COR-L47 (cell line): ENCODE measurements at places on chromosomes 4 and X.

DNA sequence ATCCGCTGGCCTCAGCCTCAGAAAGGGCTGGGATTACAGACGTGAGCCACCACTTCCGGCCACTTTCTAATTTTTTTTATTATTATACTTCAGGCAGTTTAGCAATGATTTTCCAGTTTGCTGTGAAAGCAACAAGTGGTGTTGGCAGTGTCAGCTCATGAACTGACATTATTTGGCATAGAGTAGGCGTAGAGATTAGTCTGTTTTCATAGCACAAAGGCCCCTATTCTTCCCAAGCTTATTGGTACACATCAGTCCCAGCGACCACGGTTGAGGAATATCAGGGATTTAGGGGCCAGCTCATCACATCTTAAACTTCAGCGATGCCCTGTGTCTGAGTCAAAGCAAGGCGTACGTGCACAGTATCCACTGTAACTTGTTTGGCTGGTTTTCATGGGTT, 53.0 kb upstream of the RASSF6 start:
- no peak for DNase-seq

- no peak for DNase-seq
These were observed 497.3 kb upstream of the PITX2 start for GRCh38 chr4:111120191-111120590.

DNA sequence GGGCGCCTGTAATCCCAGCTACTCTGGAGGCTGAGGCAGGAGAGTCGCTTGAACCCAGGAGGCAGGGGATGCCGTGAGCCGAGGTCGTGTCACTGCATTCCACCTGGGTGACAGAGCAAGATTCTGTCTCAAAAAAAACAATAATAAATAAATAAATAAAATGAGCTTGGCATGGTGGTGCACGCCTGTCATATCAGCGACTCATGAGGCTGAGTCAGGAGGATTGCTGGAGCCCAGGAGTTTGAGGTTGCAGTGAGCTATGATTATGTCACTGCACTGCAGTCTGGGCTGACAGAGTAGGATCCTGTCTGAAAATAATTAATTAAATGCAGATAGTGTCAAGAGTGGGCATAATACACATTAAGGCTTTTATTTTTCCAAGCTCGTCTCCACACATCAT, 77.5 kb downstream of the DHRSX start:
- DNase-seq, result no peak

DNA sequence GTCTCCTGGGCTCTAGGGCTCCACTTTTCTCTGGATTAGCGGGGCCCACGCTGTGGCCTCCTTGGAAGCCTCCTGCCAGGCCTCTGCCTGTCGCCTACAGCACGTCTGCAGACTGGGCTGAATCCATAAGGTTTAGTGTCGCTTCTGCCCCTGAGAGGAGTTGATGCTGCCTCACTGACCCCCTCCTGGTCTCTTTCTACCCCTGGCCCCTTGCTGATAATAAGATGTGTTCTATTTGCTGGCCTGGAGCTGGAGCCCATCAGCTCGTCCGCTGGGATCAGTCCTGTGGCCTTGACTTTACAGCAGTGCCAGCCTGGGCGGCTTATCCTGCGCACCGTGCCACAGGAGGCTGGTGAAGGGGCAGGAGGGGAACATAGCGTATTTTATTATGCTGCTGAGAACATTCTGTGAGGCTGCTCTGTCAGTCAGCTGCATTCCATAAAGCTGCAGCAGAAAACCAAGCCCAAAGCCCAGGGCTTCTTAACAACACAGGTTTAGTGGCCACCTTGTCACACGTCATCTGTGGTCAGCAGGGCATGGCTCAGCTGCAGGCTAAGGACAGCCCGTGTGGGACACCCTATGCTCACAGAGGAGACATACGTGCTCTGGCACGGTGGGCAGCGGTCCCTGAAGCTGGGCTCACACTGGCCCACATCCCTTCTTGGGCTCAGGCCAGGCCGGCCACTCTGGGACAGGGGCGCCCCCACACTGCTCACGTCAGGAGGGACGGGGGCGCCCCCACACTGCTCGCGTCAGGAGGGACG, 29.3 kb upstream of the HGFAC start:
- DNase-seq, result no peak

- DNase-seq, result no peak
These were observed 29.8 kb upstream of the STOX2 start for GRCh38 chr4:183875251-183875825.

GRCh38 chrX:39772057-39772832, 325.5 kb downstream of the BCOR start:
- DNase-seq, result no peak

DNA sequence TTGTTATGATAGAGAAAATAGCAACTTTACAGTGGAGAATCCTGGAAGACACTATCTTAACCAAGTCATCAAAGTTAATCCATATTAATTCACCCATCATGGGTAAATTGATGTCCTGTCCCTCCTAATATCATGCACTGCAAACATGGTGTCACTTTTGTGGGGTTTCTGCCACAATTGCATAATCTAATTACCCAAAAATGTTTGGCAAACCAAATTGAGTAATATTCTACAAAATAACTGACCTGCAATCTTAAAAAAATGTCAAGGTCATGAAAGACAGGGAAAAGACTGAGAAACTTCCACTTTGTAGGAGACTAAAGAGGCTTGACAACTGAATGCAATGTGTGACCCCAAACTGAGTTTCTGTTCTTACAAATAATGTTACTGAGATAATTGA, 37.1 kb upstream of the PLAC8 start:
- DNase-seq, result no peak

DNA sequence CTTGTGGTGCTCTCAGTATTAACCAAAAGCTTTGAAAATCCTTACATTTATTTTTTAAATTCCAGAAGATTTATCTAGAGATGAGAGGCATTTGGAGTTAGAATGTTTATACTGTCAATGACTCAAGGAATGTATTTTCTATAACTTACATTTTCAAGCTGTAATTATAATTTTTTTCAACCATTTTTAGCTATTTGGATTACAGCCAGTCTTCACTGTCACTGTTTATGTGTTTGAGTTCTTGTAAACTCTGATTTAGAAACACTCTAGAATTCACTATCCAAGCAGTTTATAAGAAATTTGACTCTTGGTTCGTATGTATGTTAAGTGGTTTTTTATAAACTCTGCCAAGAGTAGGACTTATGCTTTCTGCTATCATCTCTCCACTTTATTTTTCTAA, 36.7 kb upstream of the GUCY1A1 start:
- no peak for DNase-seq

DNA sequence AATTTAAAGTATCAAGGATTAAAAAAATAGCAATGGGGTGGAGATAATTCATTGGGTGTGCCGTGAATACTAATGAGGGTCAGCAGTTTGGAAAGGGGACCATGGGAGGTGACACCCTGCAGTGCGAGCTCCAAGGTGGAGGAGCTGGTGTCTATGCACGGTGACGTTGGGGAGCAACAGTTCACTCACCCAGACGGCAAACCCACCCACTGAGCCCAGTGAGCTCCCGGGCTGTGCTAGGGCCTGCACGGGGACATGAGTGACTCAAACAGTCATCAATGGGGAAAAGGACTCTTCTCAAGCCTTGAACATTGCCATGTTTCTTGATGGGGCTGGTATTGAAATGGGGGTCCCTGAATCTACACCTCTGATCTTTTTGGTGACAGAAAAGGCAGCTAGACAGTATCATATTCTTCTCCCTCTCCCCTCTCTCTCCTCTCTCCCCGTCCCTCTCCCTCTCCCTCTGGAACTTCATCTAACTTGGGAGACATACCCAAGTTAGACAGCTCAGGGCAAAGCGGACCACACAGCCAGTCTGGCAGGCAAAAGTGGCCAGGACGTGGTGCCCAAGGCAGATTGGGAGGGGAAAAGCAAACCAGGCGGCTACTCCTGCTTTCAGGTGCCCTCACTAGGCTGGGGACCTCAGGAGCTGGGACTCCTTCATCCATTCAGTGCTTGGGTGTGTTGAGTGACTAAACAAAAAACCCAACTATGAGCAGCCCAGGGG, 26.3 kb upstream of the PPP2R2C start:
- DNase-seq, result no peak

DNA sequence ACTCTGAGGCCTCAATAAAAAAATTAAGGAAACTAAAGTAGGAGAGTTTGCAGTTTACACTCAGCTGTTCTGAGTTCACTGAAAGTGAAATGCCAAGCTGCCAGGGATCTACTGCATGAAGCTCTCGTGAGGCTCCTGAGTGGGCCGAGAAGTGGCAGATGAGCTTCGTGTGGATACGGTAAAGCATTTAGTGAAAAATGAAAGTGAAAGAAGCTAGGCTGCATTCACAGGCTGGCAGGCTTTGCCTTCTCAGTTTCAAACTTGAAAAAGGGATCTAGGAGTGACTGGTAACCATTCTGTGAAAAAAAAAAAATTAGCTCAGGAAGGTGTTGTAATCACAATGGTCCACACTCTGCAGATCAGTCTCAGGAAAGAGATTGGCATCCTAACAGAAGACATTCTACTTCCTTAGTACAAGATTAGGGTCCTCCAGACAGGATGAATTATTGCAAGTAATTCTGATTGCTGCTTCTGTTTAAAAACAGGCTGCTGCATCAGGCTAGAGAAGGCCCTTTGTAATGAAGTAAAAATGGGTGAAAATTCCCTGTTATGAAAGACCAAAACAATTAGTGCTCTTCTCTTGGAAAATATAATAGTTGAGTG, 679.9 kb downstream of the RPA4 start:
- no peak for DNase-seq

GRCh38 chrX:10195425-10195824, 38.6 kb downstream of the CLCN4 start:
- DNase-seq, result no peak

DNA sequence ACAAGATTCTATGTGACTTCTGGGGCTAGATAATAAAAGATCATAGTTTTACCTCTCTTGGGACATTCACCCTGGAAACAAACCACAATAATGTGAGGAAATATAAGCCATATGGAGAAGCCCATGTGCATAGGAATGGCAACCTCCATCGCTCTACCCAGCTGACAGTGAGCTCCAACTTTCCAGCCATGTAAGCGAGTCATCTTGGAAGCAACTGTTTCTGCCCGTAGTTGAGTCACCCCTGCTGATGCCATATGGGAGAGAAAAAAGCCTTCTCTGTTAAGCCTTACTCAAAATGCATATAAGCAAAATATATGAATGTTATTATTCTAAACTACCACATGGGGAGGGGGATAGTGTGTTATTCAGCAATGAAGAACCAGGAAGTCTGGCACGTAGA, 31.4 kb upstream of the RELL1 start:
- DNase-seq, result no peak

GRCh38 chr4:7015383-7016035, 27.7 kb upstream of the TADA2B start:
- DNase-seq, result no peak

DNA sequence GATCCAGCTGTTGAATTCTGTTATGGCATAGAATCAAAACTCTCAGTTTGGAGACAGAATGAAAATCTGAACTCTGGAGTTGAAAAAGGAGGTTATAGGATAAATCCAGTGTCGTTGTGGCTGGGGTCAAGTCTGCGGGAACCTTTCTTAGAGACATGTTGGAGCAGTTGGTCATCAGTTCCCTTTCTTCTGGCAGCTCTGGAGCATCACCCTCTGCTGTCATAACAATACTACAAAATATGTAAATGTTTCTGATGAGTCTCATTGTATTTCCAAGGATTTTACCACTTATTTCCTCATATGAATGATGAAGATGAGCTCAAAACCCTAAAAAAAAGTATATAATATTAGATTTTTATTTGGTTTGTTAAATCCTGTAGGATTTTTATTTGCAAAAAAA, 7.5 kb downstream of the TLR10 start:
- DNase-seq, result no peak

GRCh38 chr4:134393592-134393991, 192.0 kb upstream of the PABPC4L start:
- no peak for DNase-seq

- DNase-seq, result no peak
These were observed 523.2 kb upstream of the IGFBP7 start for GRCh38 chr4:57633212-57633859.

- DNase-seq, result no peak
These were observed 14.5 kb downstream of the CDS1 start for GRCh38 chr4:84597450-84597849.

GRCh38 chr4:165967486-165967885, 94.4 kb downstream of the TLL1 start:
- no peak for DNase-seq

GRCh38 chr4:41216294-41217019, 2.1 kb upstream of the APBB2 start:
- DNase-seq, result peak; percentile 95

- DNase-seq, result no peak
These were observed 695.7 kb upstream of the AGA start for GRCh38 chr4:178137732-178138471.

GRCh38 chrX:5807181-5807580, 421.5 kb downstream of the NLGN4X start:
- DNase-seq, result no peak

DNA sequence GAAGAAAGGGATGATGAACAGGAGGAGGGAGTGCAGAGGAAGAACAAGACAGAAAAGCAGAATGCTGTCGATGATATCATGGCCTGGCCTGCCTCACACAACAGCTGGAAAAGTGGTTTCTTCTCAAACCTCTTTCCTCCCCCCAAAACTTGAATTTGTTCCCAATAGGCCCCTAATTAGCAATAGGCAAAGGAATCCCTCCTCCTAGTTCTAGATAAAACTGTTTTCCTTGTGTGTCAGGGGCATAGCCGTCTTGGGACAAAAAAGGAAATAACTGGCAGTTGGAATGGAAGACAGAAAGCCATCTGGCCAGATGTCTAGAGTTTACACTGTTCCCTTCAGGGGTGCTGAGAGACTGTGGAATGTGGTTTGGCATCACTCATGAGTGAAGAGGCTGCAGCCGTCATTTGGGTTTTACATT, 177.8 kb upstream of the C1QTNF7 start:
- no peak for DNase-seq

DNA sequence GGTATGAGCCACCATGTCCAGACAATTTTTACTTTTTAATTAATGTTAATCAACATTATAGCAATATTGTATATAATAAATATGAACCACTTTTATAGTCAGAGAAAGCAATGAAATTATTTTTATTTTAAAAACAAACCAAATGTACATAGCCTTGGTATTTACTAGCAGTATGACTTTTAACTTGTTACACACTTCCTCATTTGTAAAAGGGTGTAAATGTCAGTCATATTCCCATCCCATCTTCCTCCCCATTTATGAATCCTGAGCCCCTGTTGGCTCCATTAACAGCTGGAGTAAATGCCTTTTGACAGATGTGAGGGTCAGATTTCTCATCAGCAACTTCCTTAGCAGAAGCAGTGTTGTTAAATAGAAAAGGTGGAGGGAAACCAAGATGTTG, 179.6 kb upstream of the SPRY1 start:
- no peak for DNase-seq

DNA sequence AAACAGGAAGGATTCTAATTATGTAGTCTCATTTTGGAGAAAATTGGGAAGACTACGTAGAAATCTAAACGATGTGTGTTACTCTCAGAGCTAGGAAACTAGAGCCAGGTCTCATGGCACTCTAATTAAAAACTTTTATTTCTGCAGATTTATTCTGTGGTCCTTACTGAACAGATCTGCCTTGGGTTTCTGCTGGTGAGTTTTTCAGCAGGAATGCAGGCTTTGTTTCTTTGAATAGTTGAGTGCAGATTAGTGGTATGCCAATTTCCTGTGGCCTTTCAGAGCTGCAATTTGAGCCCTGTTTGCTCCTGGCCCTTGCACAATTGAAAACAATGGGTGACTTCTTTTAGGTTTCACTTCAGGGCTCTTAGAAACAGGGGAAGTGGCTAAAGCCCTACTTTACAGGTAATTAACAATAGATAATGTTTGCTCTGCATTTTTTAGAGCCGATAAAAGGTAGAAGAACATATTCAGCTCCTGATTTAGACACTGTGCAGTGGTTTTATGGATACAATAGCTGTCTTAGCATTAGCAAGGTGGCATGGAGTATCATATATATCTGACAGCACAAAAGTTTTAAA, 21.8 kb downstream of the SPRY1 start:
- peak; percentile 74 for DNase-seq

GRCh38 chr4:173652283-173652931, 122.4 kb upstream of the HAND2 start:
- no peak for DNase-seq
